Stimulated activated effector memory CD8-positive, alpha-beta T cell treated with anti-CD3 and anti-CD28 coated beads, Interleukin-12 subunit alpha, Interleukin-12 subunit beta, amount 100 ng/mL, for 72 hours (primary cell): ENCODE measurements at places on chromosomes 7 and 10.
A peak's percentile ranks its signal among the peaks of the same experiment; 100 is the strongest.

DNA sequence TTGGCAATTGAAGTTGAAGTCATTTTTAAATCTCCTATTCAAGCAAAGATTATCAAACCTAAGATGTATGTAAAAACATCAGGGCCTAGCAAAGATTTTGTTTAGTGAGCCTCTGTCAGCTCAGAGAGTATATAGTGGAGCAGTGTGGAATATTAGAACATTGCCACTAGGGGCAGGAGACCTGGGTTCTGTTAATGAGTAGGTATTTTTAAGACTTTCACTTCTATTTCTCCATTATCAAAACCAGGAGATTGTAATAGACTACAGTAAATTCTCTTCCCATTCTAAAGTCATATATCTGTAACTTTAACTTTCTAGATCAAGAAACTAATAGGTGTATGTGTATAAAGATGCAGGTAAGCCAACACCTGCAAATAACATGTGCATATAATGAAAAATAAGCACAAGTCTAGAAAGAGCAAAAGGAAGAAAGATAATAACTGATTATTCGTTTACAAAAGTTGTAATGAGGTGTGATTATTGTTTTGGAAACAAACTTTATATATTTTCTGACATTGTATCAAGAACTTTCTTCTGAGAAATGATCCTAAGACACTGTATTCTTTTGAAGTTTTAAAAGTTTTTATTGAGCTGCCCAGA is 64.4 kb downstream of the KCND2 start:
- DNase-seq = no peak

DNA sequence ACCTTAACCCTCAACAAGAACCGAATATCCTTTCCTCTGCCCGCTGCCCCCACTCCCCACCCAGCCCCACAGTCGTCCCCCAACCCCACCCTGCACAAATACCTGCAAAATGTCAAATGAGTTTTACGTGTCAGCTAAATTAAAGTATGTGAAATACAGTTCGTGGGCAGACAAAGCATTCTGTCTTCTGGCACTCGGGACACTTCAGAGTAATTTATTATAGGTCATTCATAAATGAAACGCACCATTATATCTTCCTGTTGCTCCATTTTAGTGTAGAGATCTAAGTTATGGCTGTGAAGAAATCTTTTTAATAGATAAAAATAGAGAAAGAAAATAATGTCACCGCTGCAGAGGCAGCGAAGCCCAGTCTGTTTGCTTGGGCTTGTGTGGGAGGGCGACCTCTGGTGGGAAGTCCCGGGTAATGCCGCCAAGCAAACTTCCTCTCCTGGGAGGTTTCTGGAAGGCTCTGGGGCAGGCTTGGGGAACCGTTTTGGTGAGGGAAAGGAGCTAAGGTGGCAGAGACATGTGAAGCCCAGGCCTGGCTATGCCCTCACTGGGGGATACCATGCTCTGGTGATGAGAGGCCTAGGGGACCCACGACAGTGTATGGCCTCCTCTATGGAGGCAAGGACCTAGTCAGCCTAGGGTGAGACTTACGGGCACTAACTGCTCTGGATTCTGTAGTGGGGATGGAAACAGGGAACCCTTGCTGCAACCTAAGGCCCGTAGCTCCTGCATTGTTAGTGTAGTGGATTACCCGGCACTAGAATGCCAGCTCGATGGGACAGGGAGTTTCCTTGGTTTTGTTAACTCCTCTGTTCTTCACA is 604.9 kb downstream of the LRMDA start:
- DNase-seq = peak; percentile 55

- no peak for DNase-seq
Measured at GRCh38 chr10:87546971-87547413, 42.3 kb downstream of the MINPP1 start.

DNA sequence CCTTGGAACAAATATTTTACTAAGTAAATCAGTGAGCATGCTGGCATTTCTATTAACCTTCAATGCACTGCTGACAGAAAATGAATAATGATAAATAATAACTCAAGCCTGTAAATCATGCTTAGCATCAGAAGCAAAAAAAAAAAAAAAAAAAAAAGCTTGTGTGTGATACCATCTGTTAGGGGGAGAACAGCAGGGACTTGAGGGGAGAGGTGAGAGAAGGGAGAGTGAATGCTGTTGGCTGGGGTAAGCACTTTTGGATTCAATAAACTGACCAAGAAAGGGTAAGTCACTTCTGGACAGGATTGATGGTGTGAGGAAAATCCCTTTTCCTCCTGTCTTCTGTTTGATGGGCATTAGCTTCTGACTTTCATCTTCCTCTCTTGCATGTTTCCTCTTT is 996.4 kb downstream of the KCNMA1 start:
- no peak for DNase-seq

GRCh38 chr7:73557397-73558257 is at the start of gene BCL7B:
TSS of gene BCL7B (minus strand) at chr7:73557690. CDS start at chr7:73557578, 112 bp downstream.
- DNase-seq = peak; percentile 91

DNA sequence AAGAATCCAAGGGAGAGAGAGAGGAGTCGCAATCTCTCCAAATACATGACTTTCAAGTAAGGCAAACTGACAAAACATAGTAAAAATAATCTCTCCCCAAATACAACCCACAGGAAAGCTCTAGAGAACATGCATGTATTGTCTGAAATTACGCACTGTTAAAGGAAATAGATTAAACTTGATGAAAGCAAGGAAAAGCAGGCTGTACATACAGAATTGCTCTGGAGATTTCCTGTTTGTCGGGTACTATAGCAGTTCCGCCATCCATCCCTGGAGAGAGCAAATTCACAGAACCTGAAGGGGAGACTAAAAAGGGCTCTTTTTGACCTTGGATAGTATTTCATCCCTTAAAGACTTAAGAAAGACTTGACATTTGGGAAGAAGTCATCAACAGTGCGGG is 170.2 kb upstream of the BET1 start:
- no peak for DNase-seq

- no peak for DNase-seq
Measured at GRCh38 chr7:137418841-137419240, 75.3 kb upstream of the PTN start.

DNA sequence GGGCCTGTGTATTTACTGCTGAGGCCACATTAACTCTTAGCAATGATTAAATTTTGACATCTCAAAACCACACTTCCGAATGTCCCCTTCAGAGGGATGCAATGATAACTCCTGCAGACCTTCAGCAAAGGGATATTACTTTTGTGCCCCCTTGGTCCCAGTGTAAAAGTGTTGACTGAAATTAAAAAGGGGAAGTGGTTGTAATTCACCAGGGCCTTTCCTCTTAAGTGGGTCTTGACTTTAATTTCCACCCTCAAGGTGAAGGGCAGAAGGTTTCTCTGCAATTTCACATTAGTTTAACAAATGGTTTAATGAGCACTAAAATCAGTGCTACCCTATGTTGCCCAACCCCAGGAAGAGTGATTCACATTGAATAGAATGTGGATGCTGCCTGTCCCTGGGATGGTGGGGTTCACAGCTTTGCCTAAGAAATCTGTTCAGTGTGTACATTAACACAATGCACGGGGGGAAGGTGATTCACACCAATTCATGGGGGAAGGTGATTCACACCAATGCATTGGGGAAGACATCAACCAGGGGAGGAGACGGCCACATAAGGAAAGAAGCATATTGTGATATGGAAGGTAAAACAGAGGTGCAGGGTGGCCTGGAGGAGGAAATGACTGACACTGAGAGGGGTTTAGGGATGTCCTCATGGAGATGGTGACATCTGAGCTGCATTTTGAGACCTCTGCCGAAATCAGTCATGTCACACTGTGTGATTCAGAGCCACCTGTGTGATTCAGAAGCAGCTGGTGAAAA is 19.4 kb upstream of the TNS3 start:
- no peak for DNase-seq

DNA sequence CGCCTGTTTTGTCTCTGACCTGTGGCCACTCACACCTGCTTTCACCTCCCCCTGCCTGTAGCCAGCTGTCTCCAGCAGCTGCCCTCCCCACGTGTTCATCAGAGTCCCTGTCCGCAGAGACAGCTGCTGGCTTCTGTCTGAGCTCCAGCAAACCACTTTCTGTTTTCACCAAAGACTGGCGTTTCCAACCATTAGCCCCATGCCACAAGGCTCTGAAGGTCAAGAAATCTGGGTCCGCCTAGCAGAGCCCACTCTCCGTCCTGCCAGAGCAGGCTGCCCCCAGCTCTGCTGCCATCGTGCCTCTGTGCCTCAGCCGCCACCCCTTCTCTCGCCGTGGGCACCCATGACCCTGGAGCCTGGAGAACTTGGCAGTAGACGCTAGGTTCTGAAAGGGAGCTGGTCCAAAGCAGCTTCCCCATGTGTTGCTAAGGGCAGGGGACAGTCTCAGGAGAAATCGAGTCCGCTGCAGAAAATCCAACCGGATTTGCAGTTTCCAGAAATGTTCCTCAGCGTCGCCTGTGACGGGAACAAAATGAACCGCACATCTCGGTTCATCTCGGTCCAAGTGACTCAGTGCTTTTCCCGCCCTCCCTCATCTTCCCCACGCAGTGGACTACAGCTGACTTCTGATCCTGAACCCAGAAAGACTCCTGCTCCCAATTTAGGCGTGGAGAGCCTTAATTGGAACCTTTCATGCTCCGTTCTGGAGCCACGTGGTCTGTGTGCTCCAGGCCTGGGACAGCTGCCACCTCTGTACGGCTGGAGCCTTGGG is 28.0 kb downstream of the TMEM120A start:
- DNase-seq = no peak

- DNase-seq = no peak
Measured at GRCh38 chr10:9229702-9230244, 1175.3 kb downstream of the GATA3 start.

DNA sequence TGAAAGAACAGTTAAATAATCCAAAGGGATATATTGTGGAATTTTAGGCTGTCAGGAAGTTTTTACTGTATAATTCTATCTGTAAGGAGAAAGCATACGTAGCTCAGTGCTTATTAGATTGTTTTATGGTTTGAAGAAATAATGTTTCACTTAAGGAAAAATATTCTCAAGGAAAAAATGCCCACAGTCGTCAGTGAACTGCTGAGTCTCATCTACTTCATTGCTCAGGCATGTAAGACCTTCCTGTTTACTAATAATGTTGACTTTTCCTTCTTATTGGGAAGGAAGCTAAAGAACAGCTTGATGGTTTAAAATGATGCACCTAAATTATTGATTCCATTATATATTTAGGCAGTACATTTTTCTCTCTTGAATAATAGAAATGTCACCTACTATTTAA is 304.2 kb downstream of the SDK1 start:
- DNase-seq = no peak

DNA sequence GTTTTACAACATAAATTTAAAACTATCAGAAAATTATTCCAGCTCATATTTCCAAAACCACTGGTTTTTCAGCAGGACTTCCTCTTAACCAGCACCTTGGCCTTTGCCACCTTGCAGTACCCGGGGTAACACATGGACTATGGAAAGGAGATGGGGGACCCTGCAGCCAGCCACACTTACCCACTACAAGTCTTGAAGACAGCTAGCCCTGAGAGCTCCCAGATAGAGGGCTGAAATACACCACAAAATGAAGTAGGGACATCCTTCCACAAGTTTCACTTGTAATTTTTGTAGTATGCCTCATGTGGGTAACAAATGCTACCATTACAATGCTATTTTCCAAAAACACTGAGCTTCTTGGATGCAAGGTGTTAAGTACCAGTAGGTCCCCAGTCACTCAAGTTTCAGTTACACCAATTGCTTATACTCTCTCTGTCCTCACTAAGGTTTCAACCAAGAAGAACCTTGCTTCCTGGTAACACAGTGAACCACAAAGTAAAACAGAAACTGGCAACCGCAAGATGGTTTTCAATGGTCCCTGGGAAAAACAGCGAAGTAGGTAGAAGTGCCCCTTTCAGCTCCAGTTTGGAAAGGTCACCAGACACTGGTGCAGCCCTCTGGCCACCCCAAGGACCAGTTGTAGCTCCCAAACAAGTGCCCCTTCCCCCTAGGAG is 110.9 kb downstream of the SGMS1 start:
- no peak for DNase-seq

- DNase-seq = no peak
Measured at GRCh38 chr10:28838908-28839307, 161.6 kb downstream of the BAMBI start.

DNA sequence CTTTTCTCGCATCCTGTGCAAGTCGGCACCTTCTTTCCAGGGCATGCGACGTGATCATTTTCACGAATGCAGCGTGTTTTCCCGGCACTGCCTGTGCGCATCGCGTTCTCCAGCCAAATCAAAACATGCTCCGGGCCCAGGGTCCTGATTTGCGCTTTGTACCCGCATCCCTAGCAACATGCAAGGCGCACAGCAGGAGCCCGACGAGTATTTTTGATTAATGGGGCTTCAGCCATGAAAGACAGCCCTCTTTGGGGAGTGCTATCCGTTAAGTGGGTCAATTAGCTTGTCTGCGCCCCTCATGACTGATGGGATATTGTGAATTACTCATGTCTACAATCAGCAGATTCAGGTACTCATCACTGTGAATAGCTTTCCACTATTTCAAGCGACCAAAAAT is 243.3 kb upstream of the RNF32 start:
- DNase-seq = no peak

DNA sequence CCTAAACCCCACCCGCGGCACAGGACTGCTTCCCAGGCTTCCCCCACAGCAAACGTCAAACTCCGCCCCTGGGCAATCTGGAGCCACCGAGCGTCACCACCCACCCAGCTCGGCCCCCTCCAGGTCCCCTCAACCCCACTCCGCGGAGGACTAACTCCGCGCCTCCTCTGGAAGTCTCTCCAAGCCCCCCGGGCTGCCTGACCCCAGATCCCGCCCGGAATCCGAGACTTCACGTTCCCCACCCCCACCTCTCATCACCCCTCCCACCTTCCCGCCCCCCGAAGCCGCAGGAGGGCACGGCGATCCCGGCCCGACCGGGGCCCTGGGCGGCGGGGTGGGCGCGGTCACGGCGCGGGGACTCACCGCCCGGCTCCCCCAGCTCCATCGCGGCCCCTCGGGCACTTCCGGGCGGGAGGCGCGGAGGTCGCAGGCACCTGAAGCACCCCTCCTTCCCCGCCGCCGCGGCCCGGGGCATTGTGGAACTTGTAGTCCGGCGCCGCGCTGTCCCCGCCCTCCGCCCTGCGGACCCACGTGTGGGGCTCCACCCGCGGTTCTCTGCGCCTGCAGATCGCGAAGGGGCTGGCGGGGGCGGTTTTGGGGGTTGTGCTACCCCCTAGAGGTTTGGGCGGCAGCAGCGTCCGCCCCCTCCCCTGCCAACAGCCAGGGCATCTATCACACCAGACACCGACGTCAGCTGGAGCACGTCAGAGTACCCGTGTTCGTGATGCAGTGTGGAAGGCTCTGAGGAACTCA is at the start of gene TMUB1:
Gene TMUB1 (minus strand): TSS at position 423 of the 753 bp plus-strand sequence. CDS start 930 bp downstream, outside the sequence.
- peak; percentile 91 for DNase-seq

DNA sequence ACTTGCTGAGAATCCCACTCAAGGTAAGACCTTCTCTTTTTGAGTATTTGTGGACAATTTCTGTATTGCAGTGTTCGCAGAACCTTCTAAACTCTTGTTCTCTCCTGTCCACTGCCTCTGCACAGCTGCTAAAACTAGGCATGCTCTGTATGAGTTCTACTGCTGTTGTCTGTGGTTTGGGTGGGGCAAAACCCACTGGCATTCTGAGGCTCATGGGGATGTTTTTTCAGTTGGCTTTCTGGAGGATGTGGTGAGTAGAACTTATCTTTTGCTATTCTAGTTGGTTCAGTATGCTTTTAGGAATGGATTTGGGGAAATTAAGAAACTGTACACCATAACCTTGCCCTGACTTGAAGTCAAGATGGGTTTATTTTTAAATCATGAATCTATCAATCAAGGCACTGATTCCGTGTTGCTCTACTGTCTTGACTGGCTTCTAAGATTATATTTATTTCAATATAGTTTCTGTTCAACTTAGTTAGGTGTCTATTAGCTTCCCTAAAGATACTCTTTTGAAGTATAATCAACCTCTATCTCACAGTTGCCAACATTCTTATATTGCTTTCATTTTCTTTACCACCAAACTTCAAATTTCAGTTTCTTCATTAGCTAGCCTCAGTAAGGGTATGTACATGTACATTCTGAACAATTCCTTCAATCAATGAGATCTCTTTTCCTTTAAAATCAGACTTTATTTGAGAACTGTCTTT is 25.0 kb upstream of the C1GALT1 start:
- DNase-seq = peak; percentile 15
